ENCODE measurements at places on chromosomes 3 and 15.

- peak; percentile 87 for DNase-seq
Observed at GRCh38 chr3:185733980-185734724, 90.7 kb downstream of the IGF2BP2 start.

- no peak for DNase-seq
Observed at GRCh38 chr3:37251993-37252392, 77.6 kb upstream of the LRRFIP2 start.

DNA sequence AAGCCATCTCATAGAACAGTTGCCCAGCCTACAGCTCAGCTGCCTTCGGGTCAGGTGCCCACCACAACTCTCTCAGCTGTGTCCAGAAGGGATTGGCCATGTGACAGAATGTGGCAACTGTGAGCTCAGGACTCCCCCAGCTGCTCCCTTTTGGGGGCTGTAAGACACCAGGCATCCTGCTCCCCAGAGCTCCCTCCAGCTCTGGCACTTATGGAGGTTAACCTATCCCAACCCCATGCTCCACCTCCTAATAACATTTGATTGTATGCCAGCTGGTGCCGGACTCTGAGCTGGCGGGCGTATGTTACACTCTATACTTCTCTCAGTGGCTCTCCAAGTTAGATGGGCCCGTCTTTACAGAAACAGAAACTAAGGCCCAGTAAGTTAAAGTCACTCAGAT, 222.8 kb downstream of the FAM43A start:
- no peak for DNase-seq

- DNase-seq, result peak; percentile 66
Observed at GRCh38 chr3:120440001-120440703, 10.6 kb downstream of the FSTL1 start.

DNA sequence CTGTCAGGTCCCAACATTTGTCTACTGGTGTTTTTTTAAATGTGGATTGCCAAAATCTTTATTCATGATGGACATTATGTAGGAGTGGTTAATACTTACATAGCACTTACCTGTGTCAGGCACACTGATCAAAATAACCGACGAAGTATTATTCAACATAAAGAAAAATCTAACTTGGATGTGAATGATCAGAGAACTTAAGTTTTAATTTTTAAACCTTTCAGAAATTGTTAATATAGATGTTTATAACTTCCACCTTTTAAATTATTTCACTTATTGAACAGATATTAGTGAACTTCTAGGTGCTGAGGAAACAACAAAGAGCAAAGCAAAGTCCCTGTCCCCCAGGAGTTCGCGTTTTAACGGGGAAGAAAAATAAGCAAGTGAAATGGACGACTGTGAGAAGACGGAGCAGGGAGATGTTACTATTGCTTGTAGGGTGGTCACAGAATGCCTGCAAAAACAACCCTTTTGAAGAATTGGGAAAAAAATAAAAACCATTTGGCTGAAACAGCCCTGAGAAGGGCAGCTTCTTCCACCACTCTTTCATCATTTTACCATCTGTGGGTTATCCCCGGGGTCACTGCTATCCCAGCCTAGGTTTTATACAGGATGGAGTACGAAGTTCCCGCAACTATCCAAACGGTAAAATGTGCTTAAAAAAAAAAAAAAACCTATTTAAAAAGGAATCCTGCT, 915 bp upstream of the APH1B start:
- no peak for DNase-seq

DNA sequence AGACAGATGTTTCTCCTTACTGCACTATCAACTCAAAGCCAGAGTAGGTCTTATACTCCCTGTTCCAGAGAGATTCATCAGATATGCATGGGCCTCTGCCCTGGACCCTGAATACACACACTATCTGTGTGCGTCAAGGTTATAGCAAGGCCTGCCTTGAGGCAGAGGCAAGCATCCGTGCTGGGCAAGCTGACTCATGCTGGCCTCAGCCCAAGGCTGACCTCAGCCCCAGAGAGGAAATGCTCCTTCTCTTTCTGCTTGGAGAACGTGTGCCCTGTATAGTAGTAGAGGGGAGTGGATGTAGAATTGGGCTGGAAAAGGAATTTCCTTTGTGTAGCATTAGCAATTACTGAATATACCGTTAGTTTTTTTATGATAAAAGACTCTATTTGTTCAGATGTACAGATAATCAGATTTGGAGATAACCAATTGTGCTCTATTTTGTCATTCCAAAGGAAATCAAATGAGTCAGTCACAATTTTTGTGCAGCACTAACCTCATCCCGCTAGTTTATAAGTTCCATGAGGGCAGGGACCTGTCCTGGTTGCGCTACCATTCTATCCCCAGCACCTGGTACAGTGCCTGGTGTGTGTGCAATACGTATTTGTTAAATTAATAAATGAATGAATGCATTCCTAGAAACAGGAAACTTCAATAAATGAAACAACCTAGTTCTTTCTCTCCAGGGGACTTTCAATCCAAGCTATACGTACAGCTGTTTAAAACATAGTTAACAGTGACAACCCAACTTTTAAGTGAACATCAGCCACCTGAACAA, 13.3 kb upstream of the PAQR9 start:
- DNase-seq, result peak; percentile 92

- peak; percentile 96 for DNase-seq
Observed at GRCh38 chr3:23751212-23751723, 54.5 kb upstream of the UBE2E1 start.

GRCh38 chr3:127214975-127215374, 22.0 kb downstream of the PRR23E start:
- no peak for DNase-seq

DNA sequence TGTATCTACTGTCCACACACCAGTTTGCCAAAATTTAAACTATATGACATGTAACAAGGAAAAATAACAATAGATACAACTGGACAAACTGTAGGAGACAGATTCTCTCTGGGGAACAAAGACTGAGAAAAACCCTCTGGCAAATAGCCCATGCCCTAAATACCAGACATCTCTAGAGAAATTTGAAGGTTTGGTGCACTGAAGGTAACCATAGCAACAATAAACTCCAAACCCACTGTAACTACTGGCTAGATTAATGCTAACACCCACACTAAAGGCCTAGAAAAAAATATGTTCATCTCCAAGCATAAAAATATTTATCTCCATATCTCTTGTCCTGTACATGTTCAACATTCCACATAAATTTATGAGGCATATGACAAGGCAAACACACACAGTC, 267.1 kb downstream of the STXBP5L start:
- no peak for DNase-seq

DNA sequence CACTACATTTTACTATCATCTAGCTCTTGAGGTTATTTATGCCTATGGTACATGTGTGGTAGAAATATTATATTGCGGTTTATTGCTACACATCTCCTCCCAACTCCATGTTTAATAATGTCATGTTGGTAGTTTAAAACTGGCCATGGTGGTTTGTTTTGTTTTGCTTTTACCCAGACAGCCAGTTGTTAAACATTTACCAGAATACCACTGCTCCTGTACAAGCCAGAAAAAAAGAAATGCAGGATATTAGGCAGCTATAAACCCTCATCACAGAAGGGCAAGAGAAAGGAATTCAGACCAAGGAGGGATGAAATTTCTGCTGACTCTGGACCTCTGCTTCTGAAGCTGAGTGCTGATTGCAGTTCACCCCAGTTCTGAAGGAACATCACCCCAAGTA, 451.8 kb upstream of the IL12A start:
- DNase-seq, result no peak

- DNase-seq, result no peak
Observed at GRCh38 chr3:69143612-69144011, 21.2 kb upstream of the LMOD3 start.

GRCh38 chr15:67928666-67929065, 88.8 kb upstream of the RNU6-1 start:
- no peak for DNase-seq

GRCh38 chr15:43420435-43420834, 49.5 kb downstream of the TUBGCP4 start:
- no peak for DNase-seq

GRCh38 chr3:15204005-15204404, 2.0 kb upstream of the CAPN7 start:
- peak; percentile 95 for DNase-seq

Measured in islet precursor cell (in vitro differentiated cells).